ENCODE measurements at places on chromosomes 1 and 21.

DNA sequence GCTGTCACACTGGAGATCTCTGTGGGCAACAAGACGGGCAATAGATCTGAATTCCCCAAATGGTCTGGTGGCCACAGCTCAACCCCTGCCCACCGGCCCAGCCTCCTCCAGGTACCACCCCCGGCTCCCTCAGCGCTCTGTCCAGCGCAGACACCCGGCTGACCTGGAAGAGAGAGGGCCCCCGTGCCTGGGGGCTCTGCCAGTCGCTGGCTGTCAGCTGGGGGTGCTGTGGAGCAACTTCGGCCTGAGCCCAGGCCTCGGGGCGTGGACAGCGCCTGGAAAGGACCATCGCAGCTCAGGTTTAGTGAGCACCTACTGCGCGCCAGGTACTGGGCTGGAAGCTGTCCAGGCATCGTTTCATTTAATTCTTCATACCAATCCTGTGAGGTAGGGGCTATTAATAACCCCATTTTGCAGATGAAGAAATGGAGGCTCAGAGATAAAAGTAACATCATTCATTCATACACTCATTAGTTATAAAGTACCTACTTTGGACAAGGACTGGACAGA, 51.0 kb downstream of the AHDC1 start:
- no peak for DNase-seq
- H3K4me3 ChIP-seq = no peak overlapping the region
- H3K36me3 ChIP-seq = no peaks in the 10 kb centered on the region

GRCh38 chr1:206464456-206464964, 5.8 kb upstream of the IKBKE start:
- H3K27me3 ChIP-seq = no peaks in the 10 kb centered on the region
- H3K36me3 ChIP-seq = no peaks in the 10 kb centered on the region
- no peak for DNase-seq
- H3K4me3 ChIP-seq = no peak overlapping the region
- H3K27ac ChIP-seq = no peak overlapping the region

DNA sequence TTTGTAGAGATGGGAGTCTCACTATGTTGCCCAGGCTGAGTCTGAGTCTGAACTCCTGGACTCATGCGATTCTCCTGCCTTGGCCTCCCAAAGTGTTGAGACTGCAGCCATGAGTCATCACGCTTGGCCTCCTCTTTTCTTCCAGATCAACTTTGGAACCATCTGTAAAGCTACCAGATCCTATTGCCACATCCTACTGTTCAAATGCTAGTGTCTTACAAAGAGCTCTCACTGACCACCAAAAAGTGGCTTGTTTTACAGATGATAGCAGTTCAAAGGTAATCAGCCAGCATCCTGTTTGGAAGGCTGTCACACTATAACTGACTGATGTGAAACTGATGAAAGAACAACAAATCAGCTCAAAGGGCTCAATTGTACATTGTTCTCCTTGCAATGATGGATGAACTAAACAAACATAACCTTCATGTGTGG, 221.6 kb downstream of the AKT3 start:
- no peaks in the 10 kb centered on the region for H3K4me1 ChIP-seq
- H3K4me3 ChIP-seq = no peak overlapping the region
- peaks cover 2% of the 10 kb centered on the region for H3K36me3 ChIP-seq
- no peak for DNase-seq

GRCh38 chr1:155050560-155051341, at the start of gene ADAM15:
Gene ADAM15 (plus strand): TSS chr1:155051316. CDS start chr1:155051387, 71 bp downstream.
- H3K27ac ChIP-seq = peak within 1 kb of the TSS; percentile 46
- H3K4me1 ChIP-seq = peaks cover 21% of the 10 kb centered on the region
- peak within 1 kb of the TSS; percentile 67 for H3K4me3 ChIP-seq
- peak; percentile 82 for DNase-seq

DNA sequence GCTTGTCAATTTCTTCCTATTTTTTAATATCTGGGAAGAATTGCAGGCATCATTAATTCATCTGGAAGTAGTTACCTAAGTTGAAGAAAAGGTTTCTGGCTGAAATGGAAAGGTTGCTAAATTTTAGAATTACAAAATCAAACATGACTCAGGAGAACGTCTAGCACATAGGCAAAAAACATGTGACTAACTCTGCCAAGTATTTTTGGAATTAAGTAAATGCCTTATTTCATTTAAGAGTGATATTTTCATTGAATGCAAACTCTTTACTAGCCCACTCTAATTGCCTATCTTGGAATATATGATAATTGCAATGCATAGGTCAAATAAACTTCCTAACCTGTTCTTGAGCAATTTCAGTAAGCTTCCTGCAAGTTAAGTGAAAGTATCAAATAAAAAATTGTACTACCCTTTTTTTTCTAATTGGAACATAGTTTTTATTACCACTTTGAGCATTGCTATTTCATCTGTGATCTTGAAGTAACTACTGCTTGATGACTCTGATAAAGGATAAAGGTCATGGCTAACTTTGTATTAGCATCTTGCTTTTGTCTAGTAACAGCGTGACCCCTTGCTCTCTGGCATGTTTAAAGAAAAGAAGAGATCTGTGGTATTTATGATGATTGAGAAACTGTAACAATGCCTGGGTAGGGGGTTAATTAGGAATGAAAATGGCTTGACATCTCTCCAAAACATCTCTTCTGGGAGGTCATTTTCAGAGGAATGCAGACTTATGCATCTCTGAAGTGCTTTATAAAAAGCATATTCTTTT, 208.3 kb upstream of the NCAM2 start:
- no peak overlapping the region for H3K4me3 ChIP-seq
- no peaks in the 10 kb centered on the region for H3K27me3 ChIP-seq
- no peaks in the 10 kb centered on the region for H3K36me3 ChIP-seq
- no peak overlapping the region for H3K27ac ChIP-seq
- no peaks in the 10 kb centered on the region for H3K4me1 ChIP-seq
- DNase-seq = no peak

- H3K36me3 ChIP-seq = peaks cover 17% of the 10 kb centered on the region
- DNase-seq = no peak
- peak overlapping the region; percentile 35 for H3K27ac ChIP-seq
- peaks cover 66% of the 10 kb centered on the region for H3K4me1 ChIP-seq
- H3K27me3 ChIP-seq = no peaks in the 10 kb centered on the region
Measured at GRCh38 chr1:226730071-226730470, 9.0 kb downstream of the ITPKB start.

GRCh38 chr1:91513706-91514105, 13.1 kb downstream of the CDC7 start:
- H3K36me3 ChIP-seq = no peaks in the 10 kb centered on the region
- H3K4me1 ChIP-seq = no peaks in the 10 kb centered on the region
- DNase-seq = no peak
- H3K4me3 ChIP-seq = no peak overlapping the region
- no peak overlapping the region for H3K27ac ChIP-seq
- no peaks in the 10 kb centered on the region for H3K27me3 ChIP-seq

DNA sequence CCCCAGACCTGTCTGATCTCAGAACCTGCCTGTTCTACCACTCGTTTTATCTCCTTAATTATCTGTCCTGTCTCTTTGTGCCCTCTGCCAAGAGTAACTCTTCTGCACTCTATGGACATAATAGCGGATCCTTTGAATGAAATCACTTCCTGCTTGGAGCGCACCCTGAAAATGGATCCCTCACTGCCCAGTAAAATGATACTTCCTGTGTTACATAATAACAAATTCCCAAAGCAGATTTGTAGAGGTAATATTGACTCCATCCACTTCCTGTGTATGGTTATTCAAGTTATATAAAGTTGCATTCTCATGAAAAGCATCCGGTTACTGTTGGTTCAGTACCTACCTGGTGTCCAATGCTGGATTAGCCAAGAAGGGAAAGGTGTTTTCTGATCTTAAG, 246.0 kb downstream of the TRABD2B start:
- DNase-seq = no peak
- no peak overlapping the region for H3K27ac ChIP-seq
- no peaks in the 10 kb centered on the region for H3K36me3 ChIP-seq
- H3K27me3 ChIP-seq = no peaks in the 10 kb centered on the region
- no peak overlapping the region for H3K4me3 ChIP-seq
- no peaks in the 10 kb centered on the region for H3K4me1 ChIP-seq

- H3K4me1 ChIP-seq = peaks cover 12% of the 10 kb centered on the region
- H3K4me3 ChIP-seq = no peak overlapping the region
- H3K27ac ChIP-seq = peak overlapping the region; percentile 4
- no peaks in the 10 kb centered on the region for H3K27me3 ChIP-seq
- no peak for DNase-seq
Measured at GRCh38 chr1:54888080-54888733, 1.2 kb upstream of the DHCR24 start.

GRCh38 chr1:151049458-151049857, 1.9 kb downstream of the C1orf56 start:
- H3K36me3 ChIP-seq = peaks cover 28% of the 10 kb centered on the region
- no peaks in the 10 kb centered on the region for H3K27me3 ChIP-seq
- no peak overlapping the region for H3K4me3 ChIP-seq
- H3K27ac ChIP-seq = no peak overlapping the region

- DNase-seq = no peak
- H3K4me3 ChIP-seq = peak overlapping the region; percentile 16
- no peaks in the 10 kb centered on the region for H3K36me3 ChIP-seq
Measured at GRCh38 chr1:31932491-31933316, 5.5 kb downstream of the PTP4A2 start.

- no peak for DNase-seq
- no peaks in the 10 kb centered on the region for H3K36me3 ChIP-seq
- no peaks in the 10 kb centered on the region for H3K27me3 ChIP-seq
- H3K4me3 ChIP-seq = no peak overlapping the region
- no peaks in the 10 kb centered on the region for H3K4me1 ChIP-seq
Measured at GRCh38 chr1:203526130-203526529, 32.2 kb downstream of the OPTC start.

GRCh38 chr1:207647671-207648333, 2.9 kb downstream of the CR1L start:
- DNase-seq = no peak
- H3K27ac ChIP-seq = peak overlapping the region; percentile 64
- no peaks in the 10 kb centered on the region for H3K36me3 ChIP-seq
- H3K4me1 ChIP-seq = peaks cover 5% of the 10 kb centered on the region
- no peaks in the 10 kb centered on the region for H3K27me3 ChIP-seq

GRCh38 chr1:172697534-172698002, 38.7 kb downstream of the FASLG start:
- peak; percentile 36 for DNase-seq
- no peaks in the 10 kb centered on the region for H3K36me3 ChIP-seq
- peak overlapping the region; percentile 43 for H3K27ac ChIP-seq
- H3K27me3 ChIP-seq = no peaks in the 10 kb centered on the region
- peak overlapping the region; percentile 29 for H3K4me3 ChIP-seq
- peaks cover 68% of the 10 kb centered on the region for H3K4me1 ChIP-seq

GRCh38 chr1:170993717-170994116, 58.4 kb downstream of the MROH9 start:
- no peaks in the 10 kb centered on the region for H3K4me1 ChIP-seq
- H3K4me3 ChIP-seq = no peak overlapping the region
- no peak for DNase-seq
- no peak overlapping the region for H3K27ac ChIP-seq
- no peaks in the 10 kb centered on the region for H3K27me3 ChIP-seq

DNA sequence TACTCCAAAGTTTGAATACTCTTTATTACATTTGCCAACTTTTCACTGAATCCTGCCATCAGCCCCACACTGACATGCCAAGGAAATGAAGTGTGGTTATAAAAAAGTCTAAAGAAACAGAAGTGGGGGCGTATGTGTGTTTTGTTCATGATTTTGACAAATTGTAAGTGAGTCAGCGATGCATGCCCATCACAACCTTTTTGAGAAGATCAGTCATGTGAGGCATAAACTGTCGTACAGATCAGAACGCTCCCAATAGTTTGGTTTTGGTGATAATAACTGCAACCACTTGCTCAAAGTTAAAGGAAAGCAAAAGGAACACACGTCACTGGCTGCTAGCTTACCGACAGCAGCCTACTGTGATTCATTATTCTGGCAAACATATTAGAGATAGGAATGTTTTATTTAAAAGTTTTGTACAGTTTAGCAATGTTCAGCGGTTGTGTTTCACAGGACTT, 95.6 kb downstream of the RGS2 start:
- no peaks in the 10 kb centered on the region for H3K27me3 ChIP-seq
- H3K36me3 ChIP-seq = no peaks in the 10 kb centered on the region

DNA sequence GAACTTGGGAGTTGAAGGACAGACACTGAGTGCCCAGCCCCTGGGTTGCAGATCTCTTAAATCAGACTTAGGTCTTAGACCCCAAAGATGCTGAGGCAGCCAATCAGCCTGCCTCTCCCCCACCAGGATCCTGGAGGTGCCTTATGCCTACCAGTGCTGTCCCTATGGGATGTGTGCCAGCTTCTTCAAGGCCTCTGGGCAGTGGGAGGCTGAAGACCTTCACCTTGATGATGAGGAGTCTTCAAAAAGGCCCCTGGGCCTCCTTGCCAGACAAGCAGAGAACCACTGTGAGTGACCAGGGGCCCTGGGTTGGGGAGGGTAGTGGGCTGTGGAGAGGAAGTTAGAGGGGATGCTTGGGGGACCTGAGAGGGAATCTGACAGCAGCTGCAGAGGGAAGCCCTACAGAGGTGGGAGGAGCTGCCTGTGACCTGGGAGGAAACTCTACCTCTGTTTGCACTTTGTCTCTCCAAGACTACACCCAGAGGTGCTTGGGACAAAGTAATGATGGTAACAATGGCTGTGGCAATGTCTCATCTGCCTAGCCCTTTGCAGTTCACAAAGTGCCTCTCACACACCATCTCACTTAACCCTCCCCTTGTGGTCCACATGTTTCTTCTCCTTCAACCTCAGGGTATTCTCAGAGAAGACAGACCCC, 31.5 kb downstream of the UBE2T start:
- DNase-seq = no peak
- no peaks in the 10 kb centered on the region for H3K27me3 ChIP-seq
- no peaks in the 10 kb centered on the region for H3K4me1 ChIP-seq
- H3K36me3 ChIP-seq = no peaks in the 10 kb centered on the region
- H3K27ac ChIP-seq = no peak overlapping the region

GRCh38 chr1:18256282-18257235, 149.0 kb downstream of the IGSF21 start:
- H3K36me3 ChIP-seq = no peaks in the 10 kb centered on the region
- H3K27me3 ChIP-seq = no peaks in the 10 kb centered on the region
- no peak overlapping the region for H3K27ac ChIP-seq
- H3K4me1 ChIP-seq = no peaks in the 10 kb centered on the region
- no peak for DNase-seq
- H3K4me3 ChIP-seq = no peak overlapping the region

DNA sequence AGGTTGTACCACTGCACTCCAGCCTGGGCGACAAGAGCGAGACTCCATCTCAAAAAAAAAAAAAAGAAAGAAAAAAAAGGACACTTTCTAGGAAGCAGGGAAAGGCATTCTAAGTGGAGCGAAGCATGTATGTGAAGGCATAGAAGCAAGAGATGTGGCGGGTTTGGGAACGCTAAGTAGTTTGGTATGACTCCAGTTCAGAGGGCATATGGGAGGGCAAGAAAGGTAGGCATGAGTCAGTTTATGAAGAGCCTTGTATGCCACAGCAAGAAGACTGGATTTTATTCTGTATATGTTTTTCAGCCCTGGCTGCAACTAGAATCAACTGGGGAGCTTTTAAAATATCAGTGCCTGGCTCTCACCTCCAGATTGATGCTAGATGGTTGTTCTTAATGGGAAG, 4.4 kb upstream of the ELOVL1 start:
- H3K27me3 ChIP-seq = no peaks in the 10 kb centered on the region
- peaks cover 7% of the 10 kb centered on the region for H3K4me1 ChIP-seq
- no peak overlapping the region for H3K27ac ChIP-seq
